Psoas muscle (tissue), 8 donors: ENCODE measurements at places on chromosomes 2 and 18. TPM values are rescaled to one million over a fixed set of nuclear protein-coding genes. Genes with fewer than 3 reads are reported as not detected.

- no peak for DNase-seq
Measured at GRCh38 chr18:27750014-27750413, 426.9 kb downstream of the CDH2 start.

- DNase-seq, result no peak
Measured at GRCh38 chr18:68722821-68723220, 7.9 kb upstream of the TMX3 start.

The ALPG gene
- not detected for total RNA-seq

DNA sequence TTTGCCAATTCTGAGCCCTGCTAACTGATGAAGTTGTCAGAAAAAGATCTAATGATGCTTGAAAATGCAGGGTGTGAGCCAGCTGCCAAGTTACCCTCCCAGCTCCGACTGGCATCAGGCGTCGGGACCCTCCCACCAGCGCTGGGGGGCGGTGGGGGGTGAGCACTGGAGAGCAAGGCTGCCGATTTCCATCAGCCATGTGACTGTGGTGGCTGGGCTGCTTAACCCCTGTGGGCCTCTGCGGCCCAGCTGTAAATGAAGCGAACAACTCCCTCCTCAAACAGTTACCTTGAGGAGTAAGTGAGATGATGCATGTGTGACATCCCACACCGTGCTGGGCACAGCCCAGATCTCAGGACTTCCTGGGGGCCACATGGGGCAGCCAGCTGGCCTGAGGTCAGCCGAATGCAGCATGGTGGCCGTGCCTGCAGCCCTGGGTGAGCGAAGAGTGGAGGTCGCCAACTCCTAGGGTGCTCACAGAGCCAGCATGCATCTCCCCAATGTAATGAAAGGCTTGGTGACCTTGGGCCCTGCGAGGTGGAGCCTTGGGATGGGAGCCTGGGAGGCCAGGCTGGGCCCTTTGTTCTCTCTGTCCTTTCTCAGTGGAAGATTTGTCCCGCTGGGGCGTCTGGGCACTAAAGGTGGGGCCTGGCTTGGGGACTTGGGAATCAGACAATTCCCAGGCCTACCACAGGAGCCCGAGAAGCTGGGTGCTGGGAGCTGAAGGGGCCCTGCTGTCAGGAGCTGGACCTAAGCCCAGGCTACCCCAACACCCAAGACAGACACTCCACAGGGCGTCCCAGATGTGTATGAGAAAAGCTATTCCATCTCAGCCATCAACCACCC lies 25.1 kb downstream of the CIB4 start:
- no peak for DNase-seq

DNA sequence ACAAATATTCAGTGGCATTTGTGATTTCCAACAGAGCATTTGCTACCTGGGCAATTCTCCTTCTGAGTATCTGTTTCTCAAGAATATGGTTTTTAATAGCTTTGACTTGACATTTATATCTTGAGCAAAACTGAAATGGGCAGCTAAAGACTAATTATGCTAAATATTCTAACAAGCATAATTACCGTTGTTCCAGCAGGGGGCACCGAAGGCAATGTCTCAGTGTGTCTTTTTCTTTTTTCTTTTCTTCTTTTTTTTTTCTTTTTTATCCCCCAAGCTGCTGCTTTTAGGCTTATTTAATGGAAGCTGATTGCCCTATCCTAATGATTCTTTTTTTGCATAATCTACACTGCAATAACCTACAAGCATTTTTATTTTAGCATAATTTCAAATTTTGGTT lies 138.9 kb upstream of the NABP1 start:
- DNase-seq, result no peak

The TMEM169 gene
- total RNA-seq, result not detected

DNA sequence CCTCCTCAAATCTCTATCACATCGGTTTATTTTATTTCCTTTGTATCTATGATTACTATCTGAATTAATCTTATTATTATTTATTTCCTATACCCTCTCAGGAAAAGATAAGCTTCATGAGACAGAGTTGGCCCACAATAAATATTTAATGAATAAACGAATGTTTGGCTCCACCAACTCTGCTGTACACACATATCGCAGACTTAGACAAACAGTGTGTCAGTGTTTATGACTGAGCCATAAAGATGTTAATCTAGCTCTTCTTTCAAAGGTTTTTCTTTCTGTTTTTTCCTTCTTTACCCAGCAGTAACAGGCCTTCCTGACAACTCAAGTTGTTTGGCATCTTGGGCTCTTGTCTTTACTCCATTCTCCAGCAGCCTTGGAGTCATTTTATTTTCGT lies 329.5 kb downstream of the CDH2 start:
- no peak for DNase-seq

DNA sequence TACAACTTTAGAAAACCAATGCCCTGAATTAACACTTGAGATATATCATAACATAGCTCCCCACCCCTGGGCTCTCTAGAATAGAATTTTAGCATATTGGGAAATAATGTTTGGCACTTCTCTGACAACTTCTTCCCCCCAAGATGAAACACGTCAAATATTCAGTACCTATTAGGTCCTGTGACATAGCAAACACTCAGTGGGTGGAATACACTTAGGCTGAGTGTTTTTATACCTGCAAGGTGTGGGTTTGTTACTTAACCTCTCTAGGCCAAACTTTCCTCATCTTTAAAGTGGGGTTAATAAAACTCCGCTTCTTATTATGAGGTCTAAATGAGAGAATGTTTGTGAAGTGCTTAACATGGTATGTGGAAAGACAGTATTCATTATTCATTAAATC lies 56.1 kb downstream of the LAMA3 start:
- no peak for DNase-seq

DNA sequence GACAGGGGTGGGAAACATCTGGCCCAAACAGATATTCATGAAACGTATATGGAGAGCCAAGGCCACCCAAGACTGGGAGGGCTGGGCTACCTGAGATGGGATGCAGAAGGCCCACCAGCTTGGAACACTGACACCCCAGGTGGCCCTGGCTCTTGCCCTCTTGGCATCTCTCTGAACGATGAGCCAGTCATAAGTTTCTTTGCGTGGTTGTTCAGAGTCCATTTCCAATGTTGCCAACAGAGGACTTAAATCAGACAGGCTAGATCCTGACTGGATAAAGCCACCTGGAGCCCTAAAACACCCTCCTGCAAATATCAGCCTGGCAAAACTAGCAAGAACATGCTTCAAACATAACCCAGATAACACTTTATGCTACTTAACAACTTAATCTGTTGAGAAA lies 42.6 kb downstream of the LPIN2 start:
- no peak for DNase-seq

The LIMS3 gene
- 2.8 TPM for total RNA-seq

DNA sequence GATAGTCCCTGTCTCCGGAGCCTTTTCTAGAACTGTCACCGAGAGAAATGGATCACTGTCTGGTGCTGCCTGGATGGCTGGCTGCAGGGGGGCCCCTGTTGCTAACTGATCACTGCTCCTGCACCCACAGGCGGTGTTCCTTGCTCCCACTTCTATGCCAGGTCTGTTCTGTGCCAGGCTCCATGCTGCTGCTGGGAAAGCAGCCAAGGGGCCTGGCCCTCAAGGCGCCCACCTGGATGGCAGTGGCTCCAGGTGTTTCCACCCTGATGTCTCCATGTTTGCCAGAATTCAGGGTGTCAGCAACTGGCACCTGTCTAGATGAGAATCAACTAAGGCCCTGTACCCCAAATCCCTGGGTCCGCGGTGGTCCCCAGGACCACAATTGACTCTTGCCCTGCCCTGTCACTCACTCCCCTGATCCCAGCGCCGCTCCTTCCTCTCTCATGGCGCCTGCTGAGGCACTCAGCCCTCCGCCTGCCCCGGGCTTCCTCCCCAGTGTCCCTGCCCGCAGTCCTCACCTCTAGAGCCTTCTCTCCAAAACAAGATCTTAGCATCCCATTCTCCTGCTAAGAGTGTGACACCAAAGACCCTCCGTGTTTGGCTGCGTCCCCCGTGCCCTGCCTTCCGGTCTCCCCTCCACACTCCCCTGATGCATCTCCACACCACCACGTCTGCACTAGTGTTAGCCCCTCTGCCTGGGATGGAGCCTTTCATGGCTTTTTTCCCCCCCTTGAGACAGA lies 72.5 kb upstream of the OTOF start:
- no peak for DNase-seq
